ENCODE measurements at places on chromosomes 12 and 14. TPM values are rescaled to one million over a fixed set of nuclear protein-coding genes. Genes with fewer than 3 reads are reported as not detected.

DNA sequence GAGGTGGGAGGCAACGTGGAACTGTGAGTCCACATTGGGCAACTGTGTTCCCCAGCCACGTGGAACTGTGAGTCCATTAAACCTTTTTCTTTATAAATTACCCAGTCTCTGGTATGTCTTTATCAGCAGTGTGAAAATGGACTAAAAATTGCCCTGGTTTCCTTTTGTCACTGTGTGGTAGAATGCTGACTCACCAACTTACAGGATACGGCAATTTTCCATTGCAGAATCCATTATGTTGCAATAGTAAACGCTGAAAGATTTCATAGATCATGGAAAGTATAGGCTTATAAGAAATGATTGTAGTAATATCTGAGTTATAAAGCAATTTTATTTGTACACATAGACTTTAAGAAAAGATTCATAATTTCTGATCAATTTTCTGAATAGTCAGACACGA lies 93.0 kb downstream of the GTF2A1 start:
- no peak for DNase-seq

DNA sequence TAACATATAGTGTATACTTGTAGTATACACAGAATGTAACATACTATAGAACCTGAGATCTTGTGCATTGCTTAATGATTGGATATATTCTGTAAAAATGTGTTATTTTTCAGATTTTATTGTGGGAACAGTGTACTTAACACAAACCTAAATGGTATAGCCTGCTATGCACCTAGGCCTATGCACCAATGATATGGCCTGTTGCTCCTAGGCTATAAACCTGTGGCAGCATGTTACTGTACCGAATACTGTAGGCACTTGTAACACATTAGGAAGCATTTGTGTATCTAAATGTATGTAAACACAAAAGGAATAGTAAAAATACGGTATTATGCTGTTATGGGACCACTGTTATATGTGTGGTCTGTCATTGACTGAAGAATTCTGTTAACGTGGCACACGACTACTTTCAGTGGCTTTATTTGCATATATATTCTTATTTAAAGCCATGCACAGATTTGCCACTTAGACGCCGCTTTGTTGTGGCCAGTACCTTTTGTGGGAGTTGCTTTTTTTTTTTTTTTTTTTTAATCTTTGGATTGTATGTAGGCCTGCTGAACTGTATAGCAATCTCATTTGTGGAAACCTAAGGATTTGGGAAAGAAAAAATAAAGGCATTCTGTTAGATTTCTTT lies 7.4 kb downstream of the PAPOLA start:
- DNase-seq, result no peak

DNA sequence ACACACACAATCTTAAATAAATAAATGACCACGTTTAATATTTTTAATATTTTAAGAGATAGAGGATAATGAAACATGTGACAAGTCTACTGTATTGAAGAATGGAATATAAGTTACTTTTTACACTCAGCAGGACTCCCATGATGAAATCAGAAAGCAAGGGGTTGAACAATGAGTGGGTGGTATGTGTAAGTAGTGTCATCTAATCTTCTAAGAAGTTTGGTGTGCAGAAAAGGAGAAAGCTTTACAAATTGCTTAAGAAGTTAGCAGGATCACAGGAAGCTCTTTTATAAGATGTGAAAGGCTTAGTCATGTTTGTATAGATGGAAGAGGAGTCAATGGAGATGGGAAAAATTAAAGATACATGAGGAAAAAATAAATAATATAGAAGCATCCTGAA lies 47.8 kb downstream of the SLC15A5 start:
- DNase-seq, result no peak

- DNase-seq, result no peak
These were observed 8.2 kb upstream of the WASHC4 start for GRCh38 chr12:105099356-105099755.

DNA sequence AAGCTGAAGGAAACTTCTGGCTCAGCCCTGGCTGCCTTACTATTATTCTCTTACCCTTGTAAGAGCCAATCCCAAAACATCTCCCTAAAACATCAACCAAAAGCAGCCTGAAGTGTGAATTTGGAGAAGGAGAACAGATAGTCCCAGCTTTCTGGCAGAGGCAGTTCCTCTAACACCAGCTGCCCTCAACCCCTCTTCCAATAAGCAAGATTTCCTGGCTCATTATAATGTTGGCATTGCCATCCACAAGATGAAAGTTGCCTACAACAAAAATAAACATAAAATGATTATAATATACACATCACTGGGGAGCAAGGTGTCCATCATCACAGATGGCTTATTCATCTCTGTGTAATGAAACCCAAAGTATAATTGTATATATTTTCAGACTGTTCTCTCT lies 352.5 kb upstream of the CCDC196 start:
- DNase-seq, result no peak

GRCh38 chr12:72030277-72030676 lies 91.6 kb downstream of the TPH2 start:
- no peak for DNase-seq

- no peak for DNase-seq
These were observed 38.1 kb downstream of the CCDC88C start for GRCh38 chr14:91379579-91379932.

DNA sequence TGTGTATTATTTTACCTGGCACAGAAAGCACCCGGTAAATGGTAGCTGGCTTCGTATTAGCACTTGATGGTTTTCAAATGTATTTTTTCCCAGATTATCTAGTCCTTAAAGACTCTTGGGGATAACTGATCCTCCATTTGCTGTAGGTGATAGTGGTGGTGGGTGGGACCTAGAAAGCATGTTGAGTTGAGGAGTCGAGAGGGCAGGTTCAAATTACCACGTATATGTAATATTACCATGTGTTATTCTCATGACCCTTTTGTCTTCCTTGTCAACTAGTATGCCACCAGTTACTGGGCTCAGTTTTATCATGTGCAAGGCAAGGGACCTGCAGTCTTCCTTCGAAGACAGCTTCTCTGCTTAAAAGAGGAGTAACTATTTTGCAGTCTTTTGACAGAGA lies 1.8 kb downstream of the GLRX5 start:
- no peak for DNase-seq

DNA sequence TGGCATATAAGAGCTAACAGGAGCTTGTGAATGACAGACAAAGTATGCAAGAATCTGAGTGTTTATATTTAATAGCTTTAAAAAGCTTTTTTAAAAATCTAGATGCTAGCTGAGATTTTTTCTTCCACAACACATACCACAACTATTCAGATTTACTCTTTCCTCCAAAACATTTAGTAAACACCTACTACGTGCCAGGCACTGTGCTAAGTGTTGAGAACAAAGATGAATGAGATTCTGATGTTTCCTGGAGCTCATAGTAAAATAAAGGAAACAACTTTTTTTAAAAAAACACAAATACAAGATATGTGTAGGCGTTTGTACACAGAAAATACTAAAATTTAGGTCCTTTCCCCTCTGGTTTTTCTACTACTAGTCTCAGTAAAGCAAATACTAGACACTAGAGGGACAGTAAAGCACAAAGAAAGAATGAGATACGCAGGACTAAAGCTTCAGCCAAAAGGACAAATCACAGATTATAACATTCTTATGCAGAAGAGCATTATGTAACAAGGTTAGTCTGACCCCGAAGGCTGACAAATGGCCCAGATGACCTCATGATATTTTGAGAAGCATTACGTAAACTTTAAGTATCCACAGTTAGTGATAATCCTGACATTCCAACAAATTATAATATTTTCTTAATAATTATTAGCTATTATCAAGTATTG lies 78.6 kb upstream of the PAWR start:
- DNase-seq, result no peak

- no peak for DNase-seq
These were observed 66.3 kb upstream of the CFL2 start for GRCh38 chr14:34780646-34781045.

DNA sequence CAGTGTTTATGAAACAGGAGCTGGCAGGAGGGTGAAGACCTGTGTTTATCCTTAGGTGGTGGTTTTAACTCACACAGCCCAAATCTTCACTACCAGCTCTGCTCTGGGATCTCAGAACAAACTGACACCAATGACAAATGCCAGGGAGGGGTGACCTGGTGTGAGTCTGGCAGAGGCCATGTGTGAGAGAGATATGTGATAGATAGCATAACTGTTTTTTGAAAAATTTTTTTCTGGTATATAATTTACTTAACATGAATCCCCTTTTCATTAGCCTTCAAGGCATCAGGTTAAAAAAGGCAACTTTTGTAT lies 51.5 kb downstream of the SLC38A4 start:
- no peak for DNase-seq

DNA sequence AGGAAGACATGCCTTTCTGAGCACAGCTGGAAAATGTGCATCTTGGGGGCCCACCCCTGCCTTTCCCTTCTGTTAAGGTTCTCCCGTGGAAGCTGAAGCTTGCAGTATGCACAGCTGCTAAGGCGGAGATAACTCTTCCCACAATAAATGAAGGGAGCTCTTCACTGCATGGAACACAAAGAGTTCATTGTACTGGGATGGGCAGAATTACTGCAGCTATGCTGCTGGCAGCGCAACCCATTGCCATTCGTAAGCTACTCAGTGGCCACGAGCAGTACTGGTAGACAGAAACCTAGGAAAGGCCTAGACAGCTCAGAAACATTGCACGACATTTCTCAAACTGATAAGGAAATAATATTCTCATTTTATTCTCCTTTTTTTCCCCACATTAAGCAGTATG lies 310.2 kb downstream of the MDGA2 start:
- no peak for DNase-seq

DNA sequence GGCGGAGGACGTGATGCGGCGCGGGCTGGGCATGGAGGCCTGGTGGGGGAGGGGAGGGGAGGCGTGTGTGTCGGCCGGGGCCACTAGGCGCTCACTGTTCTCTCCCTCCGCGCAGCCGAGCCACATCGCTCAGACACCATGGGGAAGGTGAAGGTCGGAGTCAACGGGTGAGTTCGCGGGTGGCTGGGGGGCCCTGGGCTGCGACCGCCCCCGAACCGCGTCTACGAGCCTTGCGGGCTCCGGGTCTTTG lies 303 bp downstream of the GAPDH start:
- DNase-seq, result no peak

DNA sequence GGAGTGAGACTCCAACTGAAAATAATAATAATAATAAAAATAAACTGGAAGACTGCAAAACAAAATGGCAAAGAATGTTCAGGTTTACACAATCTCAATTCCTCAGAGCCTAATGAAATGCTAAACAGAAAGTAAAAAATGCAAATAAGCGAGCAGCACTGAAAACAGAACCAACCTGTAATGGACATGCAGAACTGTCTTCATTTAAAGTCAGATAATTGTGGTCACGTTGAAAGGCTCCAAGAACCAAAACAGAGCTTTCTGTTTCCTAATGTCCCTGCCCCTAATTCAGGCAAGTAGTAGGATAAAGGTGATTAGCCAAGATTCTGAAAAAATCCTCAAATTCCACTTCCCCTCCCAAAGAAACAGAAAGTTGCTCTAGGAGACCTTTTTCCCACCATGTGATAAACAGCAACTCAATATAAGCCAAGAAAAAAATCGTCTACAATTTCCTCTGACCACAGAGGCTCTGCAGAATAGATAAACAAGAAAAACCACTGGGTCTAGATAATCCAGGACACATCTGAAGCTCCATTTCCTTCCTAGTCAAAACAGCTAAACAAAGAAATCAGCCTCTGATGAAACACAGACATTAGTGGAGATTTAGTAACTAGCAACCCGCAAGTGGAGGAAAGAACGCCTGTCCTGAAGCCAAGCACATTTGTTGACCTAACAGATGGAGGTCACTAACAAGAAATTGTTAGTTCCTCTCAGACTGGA lies 3.0 kb downstream of the MIS18BP1 start:
- DNase-seq, result peak; percentile 22

DNA sequence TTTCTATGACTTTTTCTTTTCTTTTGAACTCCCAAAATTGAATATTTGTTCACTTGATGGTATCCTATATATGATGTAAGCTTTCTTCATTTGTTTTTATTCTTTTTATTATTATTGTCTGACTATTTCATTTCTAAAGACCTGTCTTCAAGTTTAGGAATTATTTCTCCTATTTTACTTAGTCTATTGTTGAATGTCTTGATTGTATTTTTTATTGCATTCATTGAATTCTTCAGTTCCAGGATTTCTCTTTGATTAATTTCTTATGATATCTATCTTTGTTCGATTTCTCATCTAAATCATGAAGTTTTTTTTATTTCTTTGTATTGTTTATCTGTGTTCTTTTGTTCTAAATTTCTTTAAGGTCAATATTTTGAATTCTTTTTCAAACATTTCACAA lies 238.8 kb downstream of the TTC6 start:
- no peak for DNase-seq

CABP1 gene
- 0.67 TPM for polyA plus RNA-seq

SMAGP gene
- polyA plus RNA-seq, result 22.2 TPM

FCF1 gene
- polyA plus RNA-seq, result 34.9 TPM

C12orf75 gene
- 42.5 TPM for polyA plus RNA-seq

SGPP1 gene
- 3.2 TPM for polyA plus RNA-seq

A2M gene
- polyA plus RNA-seq, result 4.7 TPM

All from small intestine (tissue), 16 donors.